ENCODE measurements at places on chromosomes 11 and 22.

DNA sequence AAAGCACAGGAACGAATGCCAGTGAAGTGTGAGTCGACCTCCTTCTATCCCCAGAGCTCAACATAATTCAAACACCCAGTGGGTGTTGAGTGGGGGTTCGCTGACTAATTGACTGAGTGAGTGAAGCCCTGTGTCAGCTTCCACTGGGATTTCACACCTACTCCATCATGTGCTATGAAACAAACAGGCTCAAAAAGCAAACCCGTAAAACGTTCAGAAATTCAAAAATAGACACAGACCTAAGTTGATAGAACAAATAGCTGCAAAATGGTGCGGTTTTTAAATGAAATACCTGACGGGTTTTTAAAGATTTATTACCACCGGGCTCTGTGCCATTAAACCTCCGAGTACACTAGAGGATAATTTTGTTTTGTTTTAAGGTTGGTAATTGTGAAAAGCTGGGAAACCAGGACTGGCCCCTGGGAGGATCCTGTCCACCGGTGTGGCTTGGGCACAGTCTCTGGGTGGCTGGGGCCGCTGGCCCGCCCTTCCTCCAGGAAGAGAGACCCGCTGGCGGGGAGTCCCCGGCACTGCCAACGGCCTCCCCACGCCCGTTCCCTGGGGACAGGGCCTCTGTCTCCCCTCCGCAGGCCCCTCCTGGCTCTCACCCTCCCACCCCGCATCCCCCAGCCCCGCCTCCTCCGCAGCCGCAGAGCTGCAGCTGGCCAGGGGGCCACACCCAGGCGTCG, 13.6 kb downstream of the KCNJ5 start:
- DNase-seq = peak; percentile 30

DNA sequence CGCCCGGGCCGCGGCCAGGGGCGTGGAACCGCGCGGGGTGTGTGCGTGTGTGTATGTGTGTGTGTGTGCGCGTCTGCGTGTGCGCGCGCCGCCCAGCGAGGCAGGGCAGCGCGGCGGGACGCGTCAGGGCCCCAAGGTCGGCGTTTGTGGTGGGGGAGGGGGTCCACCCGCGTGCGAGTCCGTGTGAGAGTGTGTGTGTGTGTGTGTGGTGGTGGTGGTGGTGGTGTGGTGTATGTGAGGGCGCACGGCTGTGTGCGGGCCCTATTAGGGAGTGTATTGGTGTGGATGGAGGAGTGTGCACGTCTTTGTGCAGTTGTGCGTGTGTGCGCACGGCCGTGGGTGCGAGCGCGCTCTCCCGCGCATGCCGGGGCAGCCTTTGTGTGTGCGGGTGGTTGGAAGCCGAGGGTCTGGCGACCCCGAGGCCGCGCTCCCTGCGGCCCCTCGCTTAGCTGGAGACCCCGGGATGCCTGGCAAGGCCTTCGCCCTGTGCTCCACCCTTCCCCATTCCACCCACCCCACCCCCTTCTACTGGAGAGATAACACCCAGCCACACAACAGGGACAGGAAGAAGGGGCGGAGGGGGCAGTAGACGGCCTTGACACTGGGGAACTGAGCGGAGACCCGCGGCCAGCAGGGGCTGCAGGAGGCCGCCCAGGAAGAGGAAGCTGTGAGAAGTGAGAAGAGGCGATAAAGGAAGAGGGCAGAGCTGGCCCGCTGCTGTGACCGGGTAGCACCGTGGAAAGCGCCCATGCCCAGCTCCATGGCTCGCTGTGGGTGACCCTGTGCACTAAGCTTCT, 528 bp upstream of the ARRB1 start:
- no peak for DNase-seq

- no peak for DNase-seq
Observed at GRCh38 chr11:28984231-28984630, 876.0 kb downstream of the METTL15 start.

DNA sequence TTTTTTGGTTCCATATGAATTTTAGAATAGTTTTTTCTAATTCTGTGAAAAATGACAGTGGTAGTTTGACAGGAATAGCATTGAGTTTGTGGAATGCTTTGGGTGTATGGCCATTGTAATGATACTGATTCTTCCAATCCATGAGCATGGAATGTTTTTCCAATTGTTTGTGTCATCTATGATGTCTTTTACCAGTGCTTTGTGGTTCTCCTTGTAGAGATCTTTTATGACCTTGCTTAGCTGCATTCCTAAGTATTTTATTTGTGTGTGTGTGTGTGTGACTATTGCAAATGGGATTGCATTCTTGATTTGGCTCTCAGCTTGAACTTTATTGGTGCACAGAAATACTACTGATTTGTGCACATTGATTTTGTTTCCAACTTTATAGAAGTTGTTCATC, 3.0 kb upstream of the CSF2RB start:
- DNase-seq = no peak

- peak; percentile 15 for DNase-seq
Observed at GRCh38 chr11:84289381-84289906, 1003.3 kb upstream of the CCDC90B start.

DNA sequence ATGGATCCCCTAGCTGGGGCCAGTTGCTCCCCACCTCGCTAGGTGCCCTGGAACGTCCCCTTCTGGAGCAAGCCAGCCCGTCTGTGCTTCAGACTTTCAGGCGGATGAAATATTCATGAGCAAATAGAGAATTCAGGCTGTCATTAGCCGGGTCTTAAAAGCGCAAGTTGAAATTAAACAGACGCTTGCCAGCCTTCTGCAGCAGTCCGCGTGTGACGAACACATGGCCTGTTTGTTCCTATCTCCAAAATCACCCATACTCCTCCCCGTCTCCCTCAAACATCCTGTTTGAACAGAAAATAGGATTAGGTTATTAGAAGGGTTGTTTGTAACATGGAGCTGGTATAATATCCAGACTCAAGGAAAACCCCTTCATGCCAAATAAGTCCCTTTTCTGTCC, 38.7 kb downstream of the MYO18B start:
- no peak for DNase-seq

DNA sequence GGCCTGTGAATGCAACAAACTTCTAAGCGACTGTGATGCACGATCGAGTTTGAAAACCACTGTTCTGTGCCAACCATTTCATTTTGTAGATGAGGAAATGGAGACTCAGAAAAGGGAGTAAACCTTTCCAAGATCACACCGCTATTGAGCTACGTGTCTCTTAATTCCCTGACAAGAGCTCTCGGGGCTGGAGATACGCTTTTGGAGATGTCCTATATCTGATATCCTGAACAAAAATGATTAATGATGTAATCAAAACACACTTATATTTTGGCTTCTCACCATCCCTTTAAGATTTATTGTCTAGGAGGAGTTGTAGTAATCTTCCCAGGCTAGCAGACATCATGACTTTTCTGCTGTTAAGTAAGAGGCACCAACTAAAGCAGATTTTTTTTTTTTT, 1.7 kb upstream of the PARVA start:
- no peak for DNase-seq

Data from H54 (cell line).